ENCODE measurements at places on chromosomes 16 and 17.
A peak's percentile ranks its signal among the peaks of the same experiment; 100 is the strongest.

GRCh38 chr16:77786186-77786847, 2.0 kb upstream of the VAT1L start:
- no peak for DNase-seq

DNA sequence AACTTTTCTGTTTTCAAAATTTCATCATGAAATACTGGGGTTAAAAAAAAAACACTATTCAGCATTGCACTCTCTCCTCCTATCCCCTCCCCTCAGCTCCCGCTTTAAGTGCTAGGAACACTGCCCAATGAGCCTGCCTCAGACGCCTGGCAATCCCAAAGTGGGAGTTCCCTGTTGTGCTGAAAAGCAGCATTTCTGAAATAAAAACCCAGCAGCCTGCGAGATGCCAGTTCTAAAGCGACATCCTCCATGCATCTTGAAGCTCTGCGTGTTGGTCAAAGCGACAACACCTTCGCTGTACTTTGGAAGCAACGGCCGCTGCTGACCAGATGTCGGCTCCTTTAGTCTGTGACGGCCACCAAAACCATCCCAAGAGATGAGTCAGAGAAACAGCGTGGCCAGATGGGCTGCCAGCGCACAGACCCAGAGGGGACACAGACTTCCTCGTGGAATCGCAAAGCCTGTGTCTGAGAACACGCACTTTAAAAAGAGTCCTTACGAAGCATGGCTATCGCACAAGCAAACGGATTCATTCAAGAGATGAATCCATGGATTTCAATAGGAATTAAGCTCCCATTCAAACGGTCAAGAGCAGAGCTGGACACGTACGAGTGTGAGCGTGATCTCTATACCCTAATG, 32.8 kb downstream of the FBXO31 start:
- no peak for DNase-seq

DNA sequence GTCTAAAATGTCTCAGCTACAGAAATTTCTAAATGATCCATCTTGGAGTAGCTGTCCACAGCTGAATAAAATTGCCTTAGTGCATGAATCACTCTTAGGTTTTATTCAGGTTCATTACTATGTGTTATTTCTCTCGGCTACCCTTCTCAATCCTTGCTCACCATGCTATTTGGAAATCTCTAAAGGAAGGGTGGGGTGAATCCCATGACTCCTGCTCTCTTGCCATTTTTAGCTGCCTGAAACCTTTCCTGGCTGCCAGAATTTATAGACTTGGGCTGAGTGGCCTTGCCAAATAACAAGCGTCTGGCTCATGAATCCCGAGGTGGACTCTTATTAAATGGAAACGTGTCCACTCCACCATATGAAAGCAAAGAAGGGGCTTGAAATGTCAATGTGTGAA, 936.1 kb upstream of the SOX9 start:
- peak; percentile 92 for DNase-seq

DNA sequence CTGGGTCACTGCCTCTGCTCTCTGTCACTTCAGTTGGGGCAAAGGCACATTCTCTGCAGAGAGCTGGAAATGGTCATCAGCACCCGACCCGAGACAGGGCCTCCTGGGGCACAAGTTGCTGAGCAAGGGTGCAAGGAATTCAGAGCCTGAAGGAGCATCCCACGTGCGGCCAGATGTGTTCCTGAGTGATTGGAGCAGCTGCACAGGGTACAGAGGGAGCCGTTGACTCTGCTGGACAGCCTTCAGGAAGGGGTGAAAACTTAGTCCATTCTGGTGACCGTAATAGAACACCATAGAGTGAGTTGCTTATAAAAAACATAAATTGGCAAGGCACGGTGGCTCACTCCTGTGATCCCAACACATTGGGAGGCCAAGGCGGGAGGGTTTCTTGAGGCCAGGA, 106.8 kb downstream of the CCDC182 start:
- no peak for DNase-seq

DNA sequence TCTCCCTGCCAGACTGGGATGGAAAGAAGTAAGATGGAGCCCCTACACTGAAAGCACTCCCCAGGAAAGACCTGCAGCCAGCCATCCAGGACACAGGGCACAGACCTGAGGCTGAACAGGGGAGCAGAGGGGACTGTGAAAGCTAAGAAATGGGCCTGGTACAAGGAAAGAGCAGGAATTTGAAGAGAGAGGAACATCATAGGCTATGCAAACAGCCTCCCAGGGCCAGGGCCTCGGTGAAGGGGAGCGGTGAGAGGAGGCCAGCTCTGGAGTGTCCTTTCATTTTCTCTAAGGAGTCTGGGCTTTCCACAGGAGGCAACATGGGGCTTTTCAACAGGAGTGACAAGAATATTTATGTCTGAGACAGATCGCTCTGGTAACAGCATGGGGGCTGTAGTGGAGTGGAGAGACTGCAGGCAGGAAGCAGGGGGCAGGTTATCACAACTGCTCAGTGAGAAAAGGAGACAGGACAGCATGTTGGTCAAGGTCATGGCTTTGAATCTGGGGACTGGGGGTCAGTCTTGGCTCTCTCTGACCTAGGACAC, 50.1 kb downstream of the TOM1L2 start:
- DNase-seq, result no peak

DNA sequence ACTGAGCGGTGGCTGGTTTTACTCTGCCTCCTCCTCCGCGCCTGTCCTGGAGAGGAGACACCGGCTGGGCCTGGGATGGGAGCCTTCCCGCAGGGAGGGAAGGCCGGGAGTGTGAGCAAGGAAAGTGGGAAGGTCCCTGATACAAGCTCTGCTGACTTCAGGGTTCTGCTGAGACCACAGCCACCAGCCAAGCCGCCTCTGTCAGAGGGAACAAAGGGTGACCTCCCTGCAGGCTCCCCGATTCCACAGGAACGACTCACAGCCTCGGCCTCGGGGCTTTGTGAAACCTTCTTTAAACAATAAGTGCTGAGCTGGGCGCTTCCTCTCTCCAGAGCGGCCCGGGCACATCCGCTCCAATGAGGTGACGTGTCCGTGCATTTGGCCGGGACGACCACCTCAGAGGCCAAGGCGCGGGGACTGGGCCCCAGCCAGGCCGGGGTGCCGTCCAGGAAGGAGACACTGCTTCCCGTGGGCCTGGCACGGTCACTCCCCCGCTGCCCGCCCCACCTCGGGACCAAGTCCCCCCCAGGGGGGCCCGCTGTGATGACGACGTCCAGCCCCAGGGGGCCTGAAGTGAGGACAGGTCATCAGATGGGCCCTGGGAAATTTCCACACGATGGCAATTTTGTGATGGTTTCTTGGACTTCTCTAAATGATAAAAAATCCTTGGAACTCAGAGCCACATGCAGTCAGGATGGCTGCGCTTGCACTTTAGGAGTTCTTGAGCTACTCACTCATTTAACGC, 11.8 kb upstream of the CIBAR2 start:
- no peak for DNase-seq

DNA sequence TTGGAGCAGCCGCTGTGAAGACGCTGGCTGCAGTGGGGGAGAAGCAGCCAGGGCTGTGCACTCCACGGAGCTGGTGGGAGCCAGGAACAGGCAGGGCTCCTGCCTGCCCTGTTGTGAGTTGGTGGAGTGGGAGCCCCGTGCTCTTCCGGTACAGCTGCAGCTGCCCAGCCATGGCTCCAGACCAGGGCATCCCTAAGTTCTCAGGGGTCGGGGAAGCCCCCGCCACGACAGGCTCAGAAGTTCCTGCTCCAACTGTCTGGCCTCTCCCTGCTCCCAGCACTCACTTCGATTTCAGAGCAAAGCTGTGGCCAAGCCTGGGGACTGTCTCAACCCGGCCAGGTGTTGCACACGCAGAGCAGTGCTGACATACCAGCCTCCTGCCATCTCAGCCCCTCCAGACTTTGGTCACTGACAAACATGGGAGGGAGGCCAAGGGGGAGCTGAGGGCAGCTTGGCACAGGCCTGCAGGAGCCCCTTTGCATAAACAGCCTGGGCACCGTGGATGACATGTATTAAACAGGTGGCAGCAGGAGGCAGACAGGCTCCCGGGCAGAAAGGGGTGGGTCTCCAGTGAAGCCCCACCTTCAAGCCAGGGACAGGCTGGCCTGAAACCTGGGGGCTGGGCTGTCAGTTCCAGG, 13.9 kb upstream of the KDM8 start:
- no peak for DNase-seq

- DNase-seq, result peak; percentile 18
Measured at GRCh38 chr17:76385892-76386786, 1.7 kb downstream of the SPHK1 start.

DNA sequence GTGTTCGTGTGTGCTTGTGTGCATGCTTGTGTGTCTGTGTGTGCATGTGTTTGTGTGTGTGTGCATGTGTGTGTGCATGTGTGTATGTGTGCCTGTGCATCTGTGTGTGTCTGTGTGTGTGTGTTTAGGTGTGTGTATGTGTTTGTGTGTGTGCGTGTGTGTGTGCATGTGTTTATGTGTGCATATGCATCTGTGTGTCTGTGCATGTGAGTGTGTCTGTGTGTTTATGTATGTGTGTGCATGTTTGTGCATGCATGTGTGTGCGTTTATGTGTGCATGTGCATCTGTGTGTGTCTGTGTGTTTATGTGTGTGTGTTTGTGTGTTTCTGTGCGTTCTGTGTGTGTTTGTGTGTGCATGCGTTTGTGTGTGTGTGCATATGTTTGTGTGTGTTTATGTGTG, 106.6 kb upstream of the TNRC6C start:
- no peak for DNase-seq

- DNase-seq, result no peak
Measured at GRCh38 chr17:79255926-79256585, 181.4 kb downstream of the ENGASE start.

DNA sequence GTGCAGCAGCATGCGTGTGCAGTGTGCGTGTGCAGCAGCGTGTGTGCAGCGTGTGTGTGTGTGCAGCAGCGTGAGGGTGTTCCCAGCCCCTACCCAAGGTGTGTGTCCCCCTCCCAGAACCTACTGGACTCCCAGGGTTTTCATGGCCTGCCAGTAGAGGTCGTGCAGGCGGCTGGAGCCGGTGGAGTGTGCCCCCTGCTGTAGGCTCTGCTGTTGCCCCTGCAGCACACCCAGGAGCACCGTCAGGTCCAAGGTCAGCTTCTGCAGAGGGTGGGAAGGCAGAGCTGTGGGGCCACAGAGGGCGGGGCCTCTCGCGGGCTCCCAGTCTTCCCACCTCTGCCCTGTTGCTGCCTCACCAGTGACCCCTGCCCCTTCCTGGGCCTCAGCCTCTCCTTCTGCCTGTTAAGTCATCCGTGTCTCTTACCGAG, 14.9 kb downstream of the MYBBP1A start:
- DNase-seq, result no peak

DNA sequence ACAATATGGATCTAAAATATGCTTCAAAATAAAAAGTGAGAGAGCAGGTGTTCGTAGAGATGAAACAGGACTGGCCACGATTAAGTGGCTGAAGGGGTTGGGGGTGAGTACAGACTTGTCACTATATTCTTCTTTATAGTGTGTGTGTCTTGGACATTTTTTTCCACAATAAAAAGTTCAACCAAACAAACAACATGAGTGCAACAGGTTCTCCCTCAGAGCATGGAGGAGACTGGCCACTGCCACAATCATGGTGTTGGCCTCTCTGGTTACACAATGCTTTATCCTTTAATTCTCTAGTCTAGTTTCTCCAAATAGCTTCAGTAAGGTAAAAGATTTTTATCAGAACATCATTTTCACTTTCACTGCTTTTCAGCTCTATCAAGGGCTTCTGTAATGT, 109.3 kb downstream of the PARN start:
- DNase-seq, result no peak

DNA sequence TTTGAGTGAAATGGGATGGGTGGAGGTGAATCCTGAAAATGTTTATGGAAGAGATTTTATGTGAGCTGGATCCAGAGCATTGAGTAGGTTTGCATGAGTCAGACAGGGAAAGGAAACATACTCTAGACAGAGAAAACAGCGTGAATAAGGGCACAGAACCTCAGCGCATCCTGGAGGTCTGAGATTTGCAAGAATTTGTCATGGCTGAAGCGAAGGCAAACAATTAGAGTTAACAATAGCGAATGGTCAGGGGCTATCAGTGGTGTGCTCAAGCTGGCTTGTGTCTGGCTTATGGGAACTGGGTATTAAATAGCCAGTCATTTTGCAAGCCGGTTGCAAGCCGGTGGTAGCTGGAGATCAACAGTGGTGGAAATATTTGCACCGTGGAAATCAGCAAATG, 36.4 kb downstream of the MAP2K6 start:
- no peak for DNase-seq

- DNase-seq, result peak; percentile 79
Measured at GRCh38 chr17:32494621-32495358, 8.0 kb downstream of the CDK5R1 start.

DNA sequence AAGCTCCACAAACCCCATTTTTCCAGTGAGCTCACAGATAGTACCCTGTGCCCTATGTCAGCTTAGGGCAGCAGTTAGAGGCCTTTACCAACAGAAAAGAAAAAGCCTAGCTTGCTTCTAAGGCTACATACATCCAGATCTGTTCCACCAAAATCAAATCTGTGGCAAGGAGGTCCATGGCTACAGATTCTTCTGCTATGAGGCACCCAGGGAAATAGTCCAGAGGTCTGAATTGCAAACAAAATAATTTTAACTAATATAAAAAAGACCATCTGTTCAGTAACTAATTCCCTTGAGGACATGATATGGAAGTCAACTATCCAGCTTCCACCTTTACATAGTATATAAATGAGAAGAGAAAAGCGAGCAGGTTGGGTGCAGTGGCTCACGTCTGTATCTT, 129.3 kb downstream of the PARN start:
- DNase-seq, result peak; percentile 21

DNA sequence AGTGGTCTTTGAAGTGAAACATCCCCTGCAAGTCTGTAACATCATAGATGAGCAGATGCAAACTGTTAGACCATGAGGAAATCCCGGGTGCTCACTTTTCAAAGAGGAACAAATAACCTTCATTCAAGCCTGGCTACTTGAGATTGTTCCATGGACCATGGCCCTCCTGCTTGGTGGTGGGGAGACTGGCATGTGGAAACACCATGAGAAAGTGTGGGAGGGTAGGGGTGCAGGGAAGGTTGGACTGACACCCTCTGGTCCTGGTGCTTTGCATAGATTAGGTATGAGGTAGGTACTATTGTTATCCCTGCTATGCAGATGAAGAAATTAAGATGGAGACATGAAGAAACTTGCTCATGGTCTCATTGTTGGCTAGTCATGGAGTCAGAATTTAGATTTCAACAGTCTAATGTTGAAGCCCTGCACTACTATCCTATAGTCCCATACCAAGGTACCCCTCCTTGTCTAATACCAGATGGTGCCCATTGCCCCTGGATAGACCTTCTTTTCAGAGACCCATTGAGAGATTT, 59.0 kb downstream of the SPACA3 start:
- no peak for DNase-seq

DNA sequence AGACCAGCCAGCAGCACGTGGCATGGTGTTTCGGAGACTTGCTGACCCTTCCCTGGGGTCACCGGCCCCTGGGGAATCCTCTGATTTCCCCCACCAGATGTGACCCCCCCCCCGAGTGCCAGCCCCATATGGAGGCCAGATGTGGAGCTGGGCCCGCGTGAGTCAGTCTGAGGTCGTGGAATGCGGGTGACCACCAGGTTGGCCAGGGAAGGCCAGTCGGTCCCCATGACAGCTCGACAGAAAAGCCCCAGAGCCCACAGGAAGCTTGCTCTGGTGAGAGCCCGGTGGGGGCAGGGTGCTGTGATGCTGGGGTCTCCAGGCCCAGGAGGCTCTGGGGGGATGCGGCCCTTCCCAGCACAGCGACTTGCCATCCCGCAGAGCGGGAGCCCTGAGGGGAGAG, 209.0 kb downstream of the NTN1 start:
- DNase-seq, result no peak
